NCI-H1092 treated with DMSO at 0.1 percent for 48 hours (cell line): ENCODE measurements at places on chromosomes 3 and 15.
A peak's percentile ranks its signal among the peaks of the same experiment; 100 is the strongest.

DNA sequence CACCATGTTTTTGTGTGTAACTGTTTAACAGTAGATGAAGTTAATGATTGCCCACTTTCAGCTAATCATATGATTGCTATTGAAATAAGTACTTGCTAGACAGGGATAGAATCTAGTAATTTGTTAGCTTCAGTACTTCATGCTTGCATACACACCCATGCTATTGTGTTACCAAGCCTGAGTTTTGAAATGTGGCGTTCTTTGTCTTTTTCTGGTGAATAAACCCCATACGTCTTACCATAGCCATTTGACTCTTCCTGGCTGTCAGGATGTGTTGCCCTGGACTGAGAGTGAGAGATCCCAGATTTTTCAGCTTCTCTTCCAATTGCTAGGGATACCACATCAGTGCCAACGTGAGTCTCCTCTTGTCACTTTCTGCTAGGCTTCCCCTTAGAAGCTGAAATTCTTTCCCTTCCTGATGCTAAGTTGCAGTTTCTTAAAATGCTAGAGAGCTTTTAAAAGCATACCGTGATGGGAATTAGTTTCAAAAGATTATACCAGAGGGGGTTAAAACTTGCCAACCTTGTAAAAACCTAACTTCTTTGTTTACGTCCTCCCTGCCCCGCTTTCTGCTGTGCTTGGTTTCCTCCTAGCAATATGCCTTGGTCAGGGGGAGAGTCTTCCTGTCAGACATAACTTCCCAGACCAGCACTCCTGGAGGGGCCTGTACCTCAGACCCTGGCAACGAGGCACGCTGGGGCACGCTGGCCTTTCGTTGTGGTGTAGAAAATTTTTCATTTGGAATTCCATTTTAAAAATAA is 62.9 kb upstream of the ULK4 start:
- DNase-seq: no peak

- DNase-seq: peak; percentile 56
Measured at GRCh38 chr15:89114990-89115389, 26.7 kb downstream of the ABHD2 start.

GRCh38 chr15:44397869-44398268 is 29.6 kb upstream of the CTDSPL2 start:
- DNase-seq: no peak

DNA sequence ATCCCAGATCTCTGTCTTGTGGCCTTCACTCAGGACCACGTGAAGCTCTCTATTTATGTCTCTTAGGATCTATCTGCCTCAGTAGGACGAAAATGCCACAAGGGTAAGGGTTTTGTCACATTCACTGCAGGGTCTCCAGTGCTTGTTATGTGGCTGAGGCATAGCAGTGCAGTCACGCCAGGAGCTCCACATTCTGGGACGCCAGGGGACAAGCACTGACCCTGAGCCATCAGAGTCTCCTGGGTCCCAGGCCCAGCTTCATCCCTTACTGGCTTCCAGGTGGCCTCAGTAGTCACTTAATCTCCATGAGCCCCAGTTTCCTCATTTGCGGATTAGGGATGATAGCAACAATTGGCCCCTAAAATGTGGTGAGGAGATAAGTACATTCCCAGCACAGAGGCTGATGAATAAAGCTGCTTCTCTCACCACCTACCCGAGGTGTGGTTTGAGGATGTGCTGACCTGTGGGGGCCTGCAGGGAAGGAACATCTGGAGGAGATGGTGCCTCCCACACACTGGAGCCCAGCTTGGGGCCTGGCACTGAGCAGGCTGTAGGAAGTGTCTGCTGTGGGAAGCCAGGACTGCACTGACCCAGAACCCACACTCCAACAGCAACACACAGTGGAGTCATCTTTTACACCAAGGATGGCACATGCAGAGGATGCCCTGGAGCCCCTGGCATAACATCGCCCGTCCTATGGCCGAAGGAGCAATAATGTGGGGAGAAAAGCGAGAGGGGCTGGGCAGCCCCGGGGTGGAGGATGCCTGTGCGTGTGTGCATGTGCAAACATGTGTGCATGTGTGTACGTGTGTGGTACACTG is 93.2 kb upstream of the IQSEC1 start:
- no peak for DNase-seq

DNA sequence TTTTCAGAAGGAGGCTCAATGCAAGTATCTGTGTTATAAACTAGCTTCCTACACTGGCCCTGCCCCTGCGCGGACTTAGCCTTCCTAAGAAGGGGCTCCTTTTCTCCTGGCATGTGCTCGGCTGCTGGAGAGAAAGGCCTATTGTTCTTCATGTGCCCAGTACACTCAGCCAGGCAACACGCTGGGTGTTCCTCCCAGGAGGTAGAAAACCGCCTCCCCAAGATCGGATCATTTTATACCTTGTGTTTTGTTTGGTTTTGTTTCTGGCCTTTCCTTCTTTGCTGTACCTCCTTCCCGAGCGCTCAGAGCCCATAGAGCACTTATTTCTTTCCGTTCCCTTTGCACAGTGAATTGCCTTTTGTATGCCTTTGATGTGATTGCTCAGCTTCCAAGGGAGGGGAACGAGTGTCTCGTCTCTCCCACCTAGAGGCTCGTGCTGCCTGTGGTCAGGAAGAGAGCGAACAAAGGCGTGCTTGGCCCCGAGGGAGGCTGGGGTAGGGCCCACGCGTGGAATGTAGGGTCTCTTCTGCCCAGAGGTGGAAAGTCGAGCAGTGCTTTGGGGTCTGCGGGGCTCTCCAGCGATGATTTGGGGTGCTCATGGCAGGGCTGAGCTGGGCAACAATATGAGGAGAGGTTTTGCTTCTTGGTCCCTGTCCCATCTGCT is 30.0 kb downstream of the CCNL1 start:
- DNase-seq: peak; percentile 57

- no peak for DNase-seq
Measured at GRCh38 chr3:71039332-71039731, 544.2 kb downstream of the FOXP1 start.

- no peak for DNase-seq
Measured at GRCh38 chr3:59192473-59192872, 142.6 kb upstream of the CFAP20DC start.

GRCh38 chr3:1092771-1093170 is at the start of gene CNTN6:
Gene CNTN6 (plus strand): TSS chr3:1093024. CDS start chr3:1148009, 54,985 bp downstream.
- DNase-seq: peak; percentile 19

- DNase-seq: no peak
Measured at GRCh38 chr3:159817126-159817525, 171.5 kb upstream of the IL12A start.

- no peak for DNase-seq
Measured at GRCh38 chr3:138328341-138328740, 1.3 kb downstream of the NME9 start.

- DNase-seq: no peak
Measured at GRCh38 chr3:150180334-150180733, 209.6 kb upstream of the PFN2 start.
